ENCODE measurements at places on chromosomes 2 and 18. TPM values are rescaled to one million over a fixed set of nuclear protein-coding genes. Genes with fewer than 3 reads are reported as not detected.

The OTOS gene
- not detected for total RNA-seq

DNA sequence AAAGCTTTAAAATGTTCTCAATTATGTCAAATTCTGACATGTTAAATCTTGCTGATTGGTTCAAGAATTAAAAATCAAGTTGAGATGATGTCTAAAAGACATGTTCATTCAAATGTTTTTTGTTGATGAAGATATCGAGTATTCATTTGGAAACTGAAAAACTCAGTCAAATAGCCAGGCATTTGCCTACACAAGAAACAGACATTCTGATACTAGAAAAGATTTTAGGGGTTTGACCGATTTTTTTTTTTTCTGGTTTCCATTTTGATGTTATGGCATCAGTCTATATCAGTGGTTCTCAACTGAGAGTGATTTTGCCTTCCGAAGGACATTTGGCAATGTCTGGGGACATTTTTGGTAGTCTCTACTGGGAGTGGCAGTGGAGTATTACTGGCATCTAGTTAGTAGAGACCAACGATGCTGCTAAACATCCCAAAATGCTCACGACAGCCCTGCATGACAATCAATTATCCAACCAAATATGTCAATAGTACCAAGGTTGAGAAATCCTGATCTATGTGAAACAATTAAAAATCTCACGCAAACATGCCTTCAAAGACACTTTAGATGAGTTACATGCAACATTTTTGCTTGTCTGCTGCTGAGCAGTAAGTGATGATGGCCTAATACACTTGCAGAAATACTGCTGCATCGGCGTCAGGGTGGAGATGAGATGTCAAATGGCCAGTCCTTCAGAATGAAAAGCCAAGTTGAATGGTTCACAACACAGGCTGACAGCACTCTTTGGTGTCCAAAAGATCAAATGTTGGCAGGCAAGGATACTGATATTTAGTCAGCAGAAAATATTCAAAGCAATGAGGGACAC, 12.5 kb downstream of the RASGRP3 start:
- no peaks in the 10 kb centered on the region for H3K36me3 ChIP-seq
- H3K27ac ChIP-seq, result no peak overlapping the region
- H3K4me3 ChIP-seq, result no peak overlapping the region
- DNase-seq, result no peak
- H3K27me3 ChIP-seq, result no peaks in the 10 kb centered on the region

- H3K36me3 ChIP-seq, result no peaks in the 10 kb centered on the region
- peaks cover 68% of the 10 kb centered on the region for H3K4me1 ChIP-seq
- H3K27me3 ChIP-seq, result no peaks in the 10 kb centered on the region
- no peak for DNase-seq
- H3K27ac ChIP-seq, result no peak overlapping the region
- peak overlapping the region; percentile 17 for H3K4me3 ChIP-seq
These were observed 134.4 kb downstream of the FIGN start for GRCh38 chr2:163601377-163601776.

- no peaks in the 10 kb centered on the region for H3K27me3 ChIP-seq
- no peaks in the 10 kb centered on the region for H3K4me1 ChIP-seq
- no peak overlapping the region for H3K4me3 ChIP-seq
- H3K27ac ChIP-seq, result no peak overlapping the region
- peaks cover 19% of the 10 kb centered on the region for H3K36me3 ChIP-seq
- DNase-seq, result no peak
These were observed 11.2 kb downstream of the CFAP210 start for GRCh38 chr2:169683054-169683424.

GRCh38 chr2:222993920-222994650, 57.9 kb upstream of the KCNE4 start:
- H3K27me3 ChIP-seq, result no peaks in the 10 kb centered on the region
- no peaks in the 10 kb centered on the region for H3K4me1 ChIP-seq
- no peak overlapping the region for H3K4me3 ChIP-seq
- no peak for DNase-seq
- no peak overlapping the region for H3K27ac ChIP-seq

The TP53I3 gene
- total RNA-seq, result 40.8 TPM

DNA sequence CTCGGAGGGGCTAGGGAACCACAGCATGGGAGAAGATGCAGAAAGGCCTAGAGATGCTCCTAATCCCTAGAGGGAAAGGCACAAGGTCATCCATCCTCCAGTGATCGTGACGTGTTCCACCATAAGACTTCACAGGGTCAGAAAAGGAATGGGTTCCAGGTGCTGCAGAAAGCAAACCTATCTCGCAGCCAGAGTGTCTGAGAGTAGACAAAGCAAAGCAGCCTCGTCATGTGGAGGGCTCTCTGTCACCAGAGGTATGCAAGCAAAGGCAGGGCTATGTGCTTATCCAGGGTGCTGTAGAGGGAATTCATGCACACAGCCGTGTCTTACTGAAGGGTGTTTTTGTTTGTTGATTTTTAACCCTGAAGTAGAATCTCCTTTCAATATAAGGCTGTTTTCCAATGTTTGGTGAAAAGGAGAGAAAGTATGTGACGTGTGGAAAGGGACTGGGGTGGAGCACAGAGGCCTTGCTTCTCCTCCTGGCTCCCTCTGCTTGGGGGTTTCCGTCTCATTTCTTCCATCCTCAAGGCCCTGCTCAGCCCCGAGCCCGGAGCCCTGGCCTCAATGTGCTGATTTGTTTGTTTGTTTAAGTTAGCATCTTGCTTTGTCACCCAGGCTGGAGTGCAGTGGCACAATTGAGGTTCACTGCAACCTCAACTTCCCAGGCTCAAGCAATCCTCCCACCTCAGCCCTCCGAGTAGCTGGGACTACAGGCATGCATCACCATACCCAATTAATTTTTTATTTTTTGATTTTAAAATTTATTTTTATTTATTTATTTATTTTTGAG, 3.0 kb downstream of the GPR55 start:
- H3K4me3 ChIP-seq, result no peak overlapping the region
- no peaks in the 10 kb centered on the region for H3K36me3 ChIP-seq
- H3K4me1 ChIP-seq, result peaks cover 11% of the 10 kb centered on the region

The ZSWIM2 gene
- total RNA-seq, result not detected

- no peaks in the 10 kb centered on the region for H3K36me3 ChIP-seq
- H3K4me3 ChIP-seq, result no peak overlapping the region
- H3K4me1 ChIP-seq, result peaks cover 5% of the 10 kb centered on the region
- no peaks in the 10 kb centered on the region for H3K27me3 ChIP-seq
- peak overlapping the region; percentile 71 for H3K27ac ChIP-seq
- peak; percentile 0 for DNase-seq
These were observed 214.2 kb downstream of the DYSF start for GRCh38 chr2:71667256-71668182.

GRCh38 chr2:123448801-123449200, 576.3 kb upstream of the CNTNAP5 start:
- H3K4me3 ChIP-seq, result no peak overlapping the region
- no peak overlapping the region for H3K27ac ChIP-seq
- DNase-seq, result no peak
- H3K27me3 ChIP-seq, result no peaks in the 10 kb centered on the region

DNA sequence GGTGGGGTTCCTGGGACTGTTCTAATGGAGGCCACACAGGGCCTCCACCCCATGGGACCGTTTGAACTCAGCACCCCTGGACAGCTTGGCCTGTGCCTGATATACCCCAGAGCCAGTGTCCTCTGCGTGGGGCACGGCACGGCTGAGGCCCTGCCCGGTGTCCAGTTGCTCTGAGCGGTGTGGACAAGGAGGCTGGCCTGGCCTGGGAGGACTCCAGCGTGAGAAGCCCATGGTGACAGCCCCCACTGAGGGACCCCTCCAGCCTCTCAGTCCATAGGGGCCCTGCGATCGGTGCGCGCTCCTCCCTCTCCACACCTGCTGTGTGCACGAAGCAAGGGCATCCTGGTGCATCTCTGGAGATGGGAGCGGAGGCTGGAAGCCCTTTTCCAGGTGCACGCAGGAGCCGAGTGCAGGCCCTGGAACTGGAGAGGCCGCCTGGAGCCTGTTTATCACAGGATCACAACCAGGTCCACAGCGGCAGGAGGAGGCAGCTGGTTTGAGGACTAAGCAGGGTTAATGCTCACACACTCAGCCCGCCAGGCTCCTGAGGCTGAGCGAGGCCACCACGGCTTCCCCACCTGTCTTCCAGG, 120.2 kb downstream of the PTGR3 start:
- H3K4me1 ChIP-seq, result no peaks in the 10 kb centered on the region
- H3K36me3 ChIP-seq, result no peaks in the 10 kb centered on the region
- DNase-seq, result no peak
- H3K27ac ChIP-seq, result no peak overlapping the region
- no peaks in the 10 kb centered on the region for H3K27me3 ChIP-seq

DNA sequence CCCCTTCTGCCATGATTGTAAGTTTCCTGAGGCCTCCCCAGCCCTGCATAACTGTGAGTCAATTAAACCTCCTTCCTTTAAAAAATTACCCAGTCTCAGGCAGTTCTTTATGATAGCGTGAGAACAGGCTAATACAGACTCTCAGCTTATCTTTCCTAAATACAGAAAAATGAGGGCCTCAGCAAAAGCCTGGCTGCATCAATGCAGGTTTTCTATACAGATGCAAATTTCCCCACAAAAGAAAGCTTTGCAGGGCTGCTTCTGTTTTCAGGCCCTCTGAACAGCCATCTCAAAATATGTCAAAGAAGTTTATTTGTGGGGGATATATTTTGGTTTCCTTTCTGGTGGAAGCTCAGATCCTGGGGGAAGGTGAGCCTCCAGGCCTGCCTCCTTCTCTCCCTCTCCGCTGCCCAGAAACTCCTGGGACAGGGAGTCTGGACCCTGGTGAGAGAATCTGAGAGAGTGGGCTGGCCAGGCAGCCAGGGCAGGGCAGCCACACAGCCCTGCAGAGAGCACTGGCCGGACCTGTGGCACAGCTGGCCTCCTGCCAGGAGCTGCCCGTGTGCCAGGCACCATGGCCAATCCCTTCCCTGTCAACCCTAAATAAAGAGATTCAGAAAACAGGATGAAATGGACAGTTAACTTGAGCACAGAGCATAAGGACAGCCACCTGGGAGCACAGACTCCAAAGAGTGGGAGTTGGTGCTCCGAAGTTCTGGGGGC, 21.6 kb upstream of the AGXT start:
- H3K36me3 ChIP-seq, result no peaks in the 10 kb centered on the region
- peaks cover 25% of the 10 kb centered on the region for H3K27me3 ChIP-seq
- H3K4me3 ChIP-seq, result no peak overlapping the region
- no peaks in the 10 kb centered on the region for H3K4me1 ChIP-seq

Measured in neural crest cell (in vitro differentiated cells).